Fibroblast of skin of scalp (primary cell): ENCODE measurements at places on chromosomes 7 and 10.

- peak; percentile 36 for DNase-seq
Measured at GRCh38 chr10:62248465-62248864, 20.2 kb downstream of the RTKN2 start.

DNA sequence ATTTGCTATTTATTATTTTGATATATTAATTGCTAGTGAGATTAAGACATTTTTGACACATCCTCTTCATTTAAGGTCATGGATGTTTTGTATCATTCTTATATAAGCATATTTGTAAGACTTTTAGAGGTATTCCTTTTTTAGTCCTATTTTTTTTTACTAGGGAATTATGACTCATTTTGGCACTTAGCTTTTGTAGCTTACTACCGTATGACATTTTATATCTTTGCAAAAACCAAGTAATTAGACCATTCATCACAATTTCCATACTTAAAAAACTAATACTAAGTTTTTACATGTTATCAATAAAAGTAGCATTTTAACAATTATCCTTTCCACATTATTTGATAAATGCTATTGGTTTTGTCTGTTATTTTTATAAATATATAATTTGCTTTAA is 41.6 kb downstream of the BMPR1A start:
- no peak for DNase-seq

- no peak for DNase-seq
Measured at GRCh38 chr7:117619681-117620080, 139.9 kb downstream of the CFTR start.

DNA sequence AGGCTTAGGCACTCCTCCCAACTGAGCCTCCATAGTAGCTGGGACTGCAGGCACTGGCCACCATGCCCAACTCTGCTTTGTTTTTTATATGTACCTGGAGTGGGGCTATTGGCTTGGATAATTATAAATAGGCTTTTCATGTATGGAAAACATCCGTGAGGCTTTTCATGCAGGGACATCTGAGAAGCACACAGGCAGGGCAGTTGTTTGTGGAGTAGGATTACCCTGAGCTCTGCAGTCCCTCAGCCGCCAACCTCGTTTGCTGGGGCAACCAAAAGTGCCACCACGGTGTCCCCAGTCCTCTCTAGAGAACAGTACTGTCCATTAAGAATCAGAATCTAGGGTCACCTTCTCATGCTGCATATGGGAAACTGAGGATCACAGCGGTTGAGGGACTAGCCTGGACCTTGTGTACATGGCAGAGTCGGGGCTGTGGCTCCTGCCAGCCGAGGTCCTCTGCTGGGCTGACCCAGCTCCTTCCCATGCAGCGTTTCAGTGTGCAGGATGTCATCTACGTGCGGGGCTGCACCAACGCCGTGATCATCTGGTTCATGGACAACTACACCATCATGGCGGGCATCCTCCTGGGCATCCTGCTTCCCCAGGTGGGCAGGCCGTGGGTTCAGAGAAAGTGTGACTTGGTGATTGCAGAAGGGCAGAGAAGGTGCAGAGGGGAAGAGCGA is 54.5 kb downstream of the TSPAN15 start:
- DNase-seq, result no peak

DNA sequence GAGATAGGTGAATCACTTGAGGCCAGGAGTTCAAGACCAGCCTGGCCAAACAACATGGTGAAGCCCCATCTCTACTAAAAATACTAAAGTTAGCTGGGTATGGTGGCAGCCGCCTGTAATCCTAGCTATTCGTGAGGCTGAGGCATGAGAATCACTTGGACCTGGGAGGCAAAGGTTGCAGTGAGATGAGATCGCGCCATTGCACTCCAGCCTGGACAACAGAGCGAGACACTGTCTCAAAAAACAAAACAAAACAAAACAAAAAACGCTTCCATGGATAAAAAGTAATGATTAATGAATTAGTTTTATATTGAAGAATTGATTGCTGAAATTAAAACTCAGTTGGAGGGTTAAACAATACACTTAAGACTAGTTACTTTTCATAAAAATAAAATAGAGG is 32.3 kb downstream of the KLHDC10 start:
- no peak for DNase-seq

GRCh38 chr7:152369518-152369917 is 66.3 kb downstream of the KMT2C start:
- no peak for DNase-seq

- peak; percentile 27 for DNase-seq
Measured at GRCh38 chr10:35613597-35614226, 8.6 kb downstream of the GJD4 start.

DNA sequence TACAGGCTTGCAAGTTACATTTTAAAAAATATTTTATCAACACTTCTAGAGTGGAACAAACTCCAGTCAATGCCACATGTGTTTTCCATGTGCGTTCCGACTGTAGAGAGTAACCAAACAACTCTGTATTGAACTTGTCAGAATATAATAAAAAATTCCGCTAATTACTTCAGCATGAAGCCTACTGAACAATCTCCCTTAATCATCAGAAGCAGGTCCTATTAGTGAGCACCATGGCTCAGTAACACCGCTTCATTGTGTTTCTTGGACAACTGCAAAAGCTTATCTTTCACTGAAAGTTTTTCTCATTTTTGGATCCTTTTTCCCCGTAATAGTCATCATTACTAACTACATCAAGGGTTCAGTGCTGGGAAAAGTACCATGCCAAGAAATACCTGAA is 117.0 kb downstream of the MKX start:
- no peak for DNase-seq

DNA sequence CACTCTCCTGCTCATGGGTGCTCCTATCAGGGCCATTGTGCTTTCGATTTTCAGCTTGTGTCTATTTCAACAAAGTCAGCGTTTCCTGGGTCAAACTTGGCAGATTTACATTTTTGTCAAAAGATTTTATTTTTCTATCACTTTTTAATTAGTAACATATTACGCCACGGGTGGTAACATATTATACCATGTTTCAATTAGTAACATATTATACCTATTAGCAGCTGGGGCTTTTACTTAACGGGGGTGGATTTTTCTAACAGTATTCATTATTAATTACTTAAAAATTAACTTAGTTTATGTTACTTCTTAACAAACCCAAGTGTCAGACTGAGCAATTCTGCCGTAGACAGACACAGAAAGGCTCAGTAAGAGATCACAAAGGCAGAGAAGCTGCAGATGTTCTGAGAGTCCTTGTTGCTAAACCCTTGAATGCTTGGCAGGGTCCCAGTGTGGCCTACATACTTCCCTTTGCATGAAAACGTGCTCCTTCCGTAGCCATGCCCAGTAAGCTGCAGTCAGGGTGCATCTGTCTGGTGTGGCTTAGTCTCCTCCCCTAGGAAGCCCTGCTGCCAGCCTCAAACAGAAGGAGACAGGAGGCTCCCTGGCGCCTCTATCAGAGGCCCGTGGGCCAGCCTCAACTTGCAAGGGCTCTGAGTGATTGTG is 263.1 kb upstream of the CXCL12 start:
- peak; percentile 89 for DNase-seq

GRCh38 chr7:90222811-90223725 is 11.5 kb downstream of the STEAP2 start:
- DNase-seq, result no peak

DNA sequence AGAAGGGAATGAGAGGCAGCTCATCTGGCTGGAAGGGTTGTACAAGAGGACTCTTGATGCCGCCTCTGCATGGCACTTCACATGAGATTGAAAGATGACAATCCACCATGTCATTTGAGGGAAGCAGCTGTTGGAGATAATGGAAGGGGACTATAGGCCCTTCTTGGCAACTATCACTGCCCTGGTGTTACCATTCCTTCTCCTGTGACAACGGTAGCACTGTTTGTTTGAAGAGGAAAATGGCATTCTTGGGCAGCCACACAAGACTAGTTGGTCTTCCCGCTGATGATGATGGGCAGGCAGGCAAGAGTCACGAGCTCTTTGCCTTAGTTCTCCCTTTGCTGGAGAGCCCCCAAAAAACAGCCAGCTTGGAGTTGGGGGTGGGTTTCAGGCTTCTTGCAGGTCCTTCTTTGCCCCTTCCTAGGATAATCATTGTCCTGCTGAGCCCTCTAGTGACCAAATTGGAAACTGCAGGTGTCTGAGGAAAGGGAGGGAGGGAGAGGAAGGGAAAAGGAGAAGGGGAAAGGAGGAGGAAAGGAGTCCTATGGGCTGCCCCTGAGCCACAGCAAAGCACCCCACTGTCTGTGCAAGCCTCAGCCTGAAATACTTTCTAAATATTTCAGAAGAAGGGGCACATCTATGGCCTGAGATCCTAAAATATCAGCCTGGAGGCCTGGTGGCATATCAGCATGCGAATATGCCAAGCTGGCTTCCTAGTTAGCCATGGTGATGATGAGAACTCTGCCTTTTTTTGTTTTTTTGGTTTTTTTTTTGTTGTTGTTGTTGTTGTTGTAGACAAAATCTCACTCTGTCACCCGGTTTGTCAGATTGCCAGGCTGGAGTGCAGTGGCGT is 165.6 kb upstream of the KMT2E start:
- DNase-seq, result peak; percentile 53

GRCh38 chr7:154906201-154906600 is 96.7 kb downstream of the PAXIP1 start:
- no peak for DNase-seq

DNA sequence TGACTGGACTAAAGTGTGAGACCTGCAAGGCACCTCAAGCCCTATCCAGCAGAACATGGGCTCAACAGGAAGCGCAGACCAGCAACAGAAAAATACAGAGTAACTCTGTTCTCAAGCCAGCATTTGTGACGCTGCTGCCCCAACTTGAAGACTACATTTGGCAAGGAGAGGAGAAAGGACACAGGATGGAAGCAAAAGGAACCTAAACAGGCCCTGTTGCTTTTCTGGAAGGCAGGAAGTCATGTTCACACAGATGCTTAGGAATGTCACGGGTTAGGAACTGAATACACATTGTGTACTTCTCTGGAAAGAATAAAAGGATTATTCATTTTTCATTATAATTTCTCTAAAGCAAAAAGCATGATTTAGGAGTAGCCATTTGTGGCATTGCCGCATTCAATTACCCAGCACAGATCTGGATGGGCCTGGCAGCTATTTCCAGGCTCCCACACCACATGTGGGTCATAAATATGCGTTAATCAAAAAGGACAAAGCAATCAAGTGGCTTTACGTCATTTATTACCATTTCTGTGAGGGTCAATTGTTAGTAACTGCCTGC is 19.8 kb upstream of the TOMM7 start:
- DNase-seq, result no peak

- no peak for DNase-seq
Measured at GRCh38 chr10:84593506-84593905, 265.1 kb downstream of the CCSER2 start.

DNA sequence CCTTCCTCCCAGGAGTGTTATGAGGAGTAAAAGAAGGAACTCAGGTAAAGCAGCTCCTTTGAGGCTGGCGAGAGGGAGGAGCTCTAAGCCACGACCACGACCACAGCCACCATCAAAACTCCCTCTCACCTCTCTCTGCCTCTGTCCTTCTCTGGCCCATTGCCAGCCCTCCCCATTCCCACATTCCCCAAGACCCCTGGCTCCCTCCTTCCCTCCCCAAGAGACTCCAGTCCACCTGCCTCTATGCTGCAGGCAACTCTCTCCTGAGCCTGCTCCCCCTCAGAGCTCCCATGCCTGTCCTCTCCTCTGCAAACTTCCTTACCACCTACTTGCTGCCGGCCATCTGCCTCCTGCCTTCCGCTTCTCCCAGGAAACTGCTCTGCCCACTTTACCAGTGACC is 9.5 kb downstream of the SLIT1 start:
- no peak for DNase-seq

DNA sequence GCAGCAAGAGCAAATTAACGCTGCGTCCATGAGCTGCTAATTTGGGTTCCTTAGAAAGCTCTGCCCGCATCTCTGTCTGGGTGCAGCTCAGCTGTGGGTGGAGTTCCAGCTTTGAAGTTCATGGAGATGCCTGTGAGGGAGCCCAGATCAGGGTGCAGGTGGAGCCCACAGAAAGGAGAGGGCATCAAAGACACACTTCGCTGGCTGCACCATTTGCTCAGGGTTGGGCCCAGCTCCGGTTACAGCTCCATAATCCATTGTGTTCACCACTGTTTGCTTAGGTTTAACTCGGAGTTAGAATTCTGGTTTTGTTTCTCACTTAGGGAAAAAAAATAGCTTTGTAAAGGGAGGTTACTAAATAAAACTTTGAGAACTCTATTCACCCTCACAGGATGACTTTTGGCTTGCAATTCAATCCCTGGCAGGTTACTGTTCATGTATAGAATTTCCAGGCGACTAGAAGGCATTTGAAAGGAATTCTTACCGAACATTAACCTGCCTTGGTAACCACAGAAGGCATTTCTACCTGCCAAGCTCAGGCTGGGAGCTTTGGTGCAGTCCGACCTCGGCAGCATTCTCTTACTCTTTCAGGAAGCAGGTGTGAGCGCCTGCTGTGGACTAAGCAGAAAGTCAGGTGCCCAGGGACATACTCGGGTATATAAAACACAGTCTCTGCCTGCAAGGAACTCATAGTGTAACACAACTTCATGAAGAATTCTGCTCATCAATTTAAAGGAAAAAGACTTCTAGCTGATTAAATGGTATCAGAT is 179.5 kb upstream of the RNF32 start:
- DNase-seq, result no peak

- DNase-seq, result peak; percentile 93
Measured at GRCh38 chr7:71611986-71612385, 480.0 kb downstream of the GALNT17 start.

GRCh38 chr7:28766359-28766758 is 191.8 kb downstream of the TRIL start:
- no peak for DNase-seq

GRCh38 chr10:100529475-100530298 is at the start of gene NDUFB8:
TSS of gene NDUFB8 (minus strand) at chr10:100529871. CDS start at chr10:100529851, 20 bp downstream.
- peak; percentile 87 for DNase-seq

DNA sequence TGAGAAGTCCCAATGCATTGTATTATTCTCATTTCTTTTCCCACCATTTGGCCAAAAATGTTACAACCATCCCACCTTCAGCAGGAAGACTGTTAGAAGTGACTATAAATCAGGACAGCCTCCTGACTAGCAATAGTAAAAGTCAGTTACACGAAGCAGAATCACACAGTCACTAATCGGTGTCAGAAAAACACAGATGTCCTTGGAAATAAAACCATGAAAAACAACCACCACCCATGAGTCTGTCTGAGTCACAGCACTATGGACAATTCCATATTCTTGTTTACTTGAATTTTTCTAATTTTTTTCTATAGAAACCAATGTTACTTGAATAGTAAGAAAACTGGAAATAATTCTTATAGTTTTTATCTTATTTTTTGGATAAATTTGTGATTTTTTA is 81.9 kb upstream of the FRMD4A start:
- peak; percentile 13 for DNase-seq

- DNase-seq, result no peak
Measured at GRCh38 chr10:16787361-16787791, 29.8 kb downstream of the RSU1 start.

GRCh38 chr7:149714910-149715471 is 58.4 kb downstream of the ZNF467 start:
- DNase-seq, result no peak

DNA sequence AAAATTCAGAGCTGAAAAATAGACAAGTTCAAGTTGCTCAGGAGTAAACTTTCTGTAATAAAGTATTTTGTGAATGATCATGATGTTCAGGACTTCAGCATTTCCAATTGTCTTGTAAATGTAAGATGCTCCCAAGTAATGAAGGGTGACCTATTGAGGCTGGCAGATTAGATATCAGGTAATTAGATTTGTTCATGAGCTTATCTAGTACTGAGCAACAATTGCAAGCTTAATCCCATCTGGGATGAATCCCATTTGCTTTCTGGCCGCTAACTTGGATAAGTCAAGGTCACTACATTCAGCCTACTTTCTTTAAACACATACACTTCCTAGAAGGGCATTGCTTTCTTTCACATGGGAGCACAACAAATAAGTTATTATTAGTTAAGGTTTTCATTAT is 82.4 kb upstream of the ITGB1 start:
- no peak for DNase-seq

- DNase-seq, result no peak
Measured at GRCh38 chr7:51288896-51289622, 27.6 kb downstream of the COBL start.
